ENCODE measurements at places on chromosomes 5 and 9. TPM values are rescaled to one million over a fixed set of nuclear protein-coding genes. Genes with fewer than 3 reads are reported as not detected.

HTR4 gene
- total RNA-seq = not detected

SELENOP gene
- 2.6 TPM for total RNA-seq

TLX3 gene
- not detected for total RNA-seq

DNA sequence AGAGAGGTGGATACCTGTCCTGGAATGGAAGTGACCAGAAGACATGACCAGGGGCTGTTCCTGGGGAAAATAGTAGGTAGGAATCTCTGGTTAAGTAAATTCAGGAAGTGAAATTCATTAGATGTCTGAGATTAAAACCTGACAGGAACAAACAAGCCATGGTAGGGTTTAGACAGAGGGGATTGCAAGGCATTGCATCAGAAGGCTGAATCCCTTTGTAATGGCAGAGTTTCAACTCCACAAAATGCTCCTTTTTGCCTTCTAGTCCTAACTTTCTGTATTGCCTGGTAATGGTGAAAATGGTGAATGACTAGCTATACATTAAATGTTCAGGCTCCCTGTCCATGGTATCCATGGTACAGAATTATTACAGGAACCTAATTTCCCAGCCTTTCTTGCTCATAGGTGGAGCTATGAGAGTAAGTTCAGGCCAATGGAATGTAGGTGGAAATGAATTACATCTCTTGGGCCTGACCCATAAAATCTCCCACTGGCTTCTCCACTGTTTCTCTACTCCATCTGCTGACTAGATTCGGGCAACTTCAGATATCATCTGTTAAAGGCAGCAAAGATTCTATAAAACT, 113.4 kb upstream of the CNTLN start:
- H3K4me1 ChIP-seq = no peaks in the 10 kb centered on the region
- no peak overlapping the region for H3K4me3 ChIP-seq
- H3K36me3 ChIP-seq = no peaks in the 10 kb centered on the region
- H3K27me3 ChIP-seq = no peaks in the 10 kb centered on the region

DNA sequence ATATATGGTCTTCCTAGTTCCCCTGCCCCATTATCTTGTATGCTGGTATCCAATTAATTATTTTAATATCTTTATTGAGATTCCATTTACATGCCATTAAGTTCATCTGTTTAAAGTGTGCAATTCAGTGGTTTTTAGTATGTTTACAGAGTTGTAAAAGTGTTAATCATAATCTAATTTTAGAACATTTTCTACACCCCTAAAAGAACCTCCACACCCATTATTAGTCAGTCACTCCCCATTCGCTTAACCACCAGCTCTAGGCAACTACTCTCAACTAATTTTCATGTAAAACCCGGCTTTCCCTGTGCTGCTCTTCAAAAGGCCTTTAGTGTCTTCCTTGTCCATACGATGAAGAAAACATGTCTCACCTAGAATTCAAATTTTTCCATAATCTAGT, 20.8 kb upstream of the CAVIN4 start:
- H3K4me1 ChIP-seq = no peaks in the 10 kb centered on the region
- H3K27me3 ChIP-seq = no peaks in the 10 kb centered on the region
- H3K4me3 ChIP-seq = no peak overlapping the region
- H3K36me3 ChIP-seq = no peaks in the 10 kb centered on the region
- DNase-seq = no peak

DNA sequence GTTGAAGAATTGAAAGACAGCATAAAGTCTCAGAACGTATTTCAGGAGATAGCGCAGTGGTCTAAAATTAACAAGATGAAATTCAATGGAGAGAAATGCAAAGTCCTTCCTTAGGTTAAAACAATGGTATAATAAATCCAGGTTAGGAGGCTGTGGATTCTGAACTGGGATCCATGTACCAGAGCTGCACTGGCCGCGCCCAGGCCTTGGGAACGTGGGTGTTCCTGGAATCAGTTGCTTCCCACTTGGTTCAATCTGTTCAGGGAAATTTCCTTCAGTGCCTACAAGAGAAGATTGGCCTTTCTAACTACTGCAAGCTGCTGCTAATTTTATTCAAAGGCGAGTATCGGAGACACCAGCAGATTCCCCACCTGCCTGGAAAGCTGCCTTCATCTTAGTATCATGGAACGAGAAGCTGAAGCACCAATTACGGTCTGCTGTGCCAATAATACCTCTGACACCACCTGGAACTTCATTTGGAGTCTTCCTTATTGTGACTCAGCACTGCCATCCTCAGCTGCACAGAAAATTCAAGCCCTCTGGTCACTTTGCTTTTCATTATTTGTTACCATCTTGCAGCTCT, 14.3 kb upstream of the CTNND2 start:
- H3K27me3 ChIP-seq = no peaks in the 10 kb centered on the region
- no peaks in the 10 kb centered on the region for H3K36me3 ChIP-seq
- H3K4me1 ChIP-seq = no peaks in the 10 kb centered on the region
- no peak overlapping the region for H3K27ac ChIP-seq

DNA sequence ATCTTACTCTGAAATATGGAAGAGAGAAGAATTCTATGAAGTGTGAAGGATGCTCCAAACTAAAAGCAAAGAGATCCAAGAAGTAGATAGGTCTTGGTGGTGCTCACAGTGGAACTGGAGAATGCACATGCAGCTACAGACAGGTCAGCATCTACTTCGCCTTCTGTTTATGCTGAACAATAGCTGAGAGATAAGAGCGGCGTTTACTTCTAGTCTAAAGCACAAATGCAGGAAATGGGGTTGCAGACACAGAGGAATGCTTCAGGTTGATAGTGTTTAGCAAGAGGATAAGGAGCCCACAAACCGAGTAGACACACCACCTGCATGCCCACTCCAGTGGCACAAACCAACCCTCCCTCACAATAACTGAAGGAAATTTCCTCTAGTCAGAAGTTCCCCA, 180.0 kb upstream of the RGMB start:
- no peak overlapping the region for H3K4me3 ChIP-seq
- no peaks in the 10 kb centered on the region for H3K36me3 ChIP-seq
- H3K27me3 ChIP-seq = no peaks in the 10 kb centered on the region
- H3K4me1 ChIP-seq = no peaks in the 10 kb centered on the region
- no peak overlapping the region for H3K27ac ChIP-seq
- DNase-seq = no peak

DNA sequence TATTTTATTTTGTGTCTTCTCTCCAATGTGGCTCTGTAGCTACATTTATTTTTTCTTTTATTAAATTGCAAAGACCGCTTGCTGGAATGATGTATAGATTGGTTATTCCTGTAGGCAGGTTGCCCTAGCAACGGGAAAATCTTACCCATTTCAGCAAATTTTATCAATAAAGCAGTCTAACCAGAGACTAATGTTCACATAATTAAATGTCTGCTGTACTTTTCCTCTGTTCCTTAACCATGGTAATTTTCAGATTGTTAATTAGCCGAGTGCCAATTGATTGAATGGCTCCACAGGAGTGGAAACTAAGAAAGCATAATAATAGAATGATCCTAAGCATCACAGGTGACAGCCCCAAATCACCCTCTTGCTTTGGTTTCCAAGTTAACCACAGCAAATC, 134.8 kb downstream of the BASP1 start:
- H3K4me3 ChIP-seq = no peak overlapping the region
- H3K27ac ChIP-seq = no peak overlapping the region
- no peaks in the 10 kb centered on the region for H3K36me3 ChIP-seq
- H3K4me1 ChIP-seq = no peaks in the 10 kb centered on the region
- no peaks in the 10 kb centered on the region for H3K27me3 ChIP-seq
- no peak for DNase-seq

DNA sequence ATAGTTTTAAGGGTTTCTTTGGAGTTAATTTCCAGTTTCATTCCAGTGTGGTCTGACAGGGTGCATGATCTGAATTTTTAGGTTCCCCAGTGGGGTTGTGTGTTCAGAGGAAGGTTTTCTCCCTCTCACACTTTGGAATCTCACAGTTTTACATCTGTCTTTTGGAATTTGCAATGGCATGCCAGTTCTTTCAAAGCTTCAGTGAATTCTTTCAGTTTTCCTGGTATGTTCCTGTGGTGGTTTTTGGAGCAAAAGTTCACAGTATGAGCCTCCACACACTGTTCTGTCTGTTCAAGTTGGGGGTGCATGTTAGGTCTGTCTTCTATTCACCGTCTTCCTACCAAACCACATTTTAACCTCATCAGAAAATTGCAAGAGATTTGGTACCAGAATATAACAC, 624.2 kb downstream of the KCTD16 start:
- no peak overlapping the region for H3K27ac ChIP-seq
- no peaks in the 10 kb centered on the region for H3K27me3 ChIP-seq
- no peaks in the 10 kb centered on the region for H3K36me3 ChIP-seq
- H3K4me1 ChIP-seq = no peaks in the 10 kb centered on the region

DNA sequence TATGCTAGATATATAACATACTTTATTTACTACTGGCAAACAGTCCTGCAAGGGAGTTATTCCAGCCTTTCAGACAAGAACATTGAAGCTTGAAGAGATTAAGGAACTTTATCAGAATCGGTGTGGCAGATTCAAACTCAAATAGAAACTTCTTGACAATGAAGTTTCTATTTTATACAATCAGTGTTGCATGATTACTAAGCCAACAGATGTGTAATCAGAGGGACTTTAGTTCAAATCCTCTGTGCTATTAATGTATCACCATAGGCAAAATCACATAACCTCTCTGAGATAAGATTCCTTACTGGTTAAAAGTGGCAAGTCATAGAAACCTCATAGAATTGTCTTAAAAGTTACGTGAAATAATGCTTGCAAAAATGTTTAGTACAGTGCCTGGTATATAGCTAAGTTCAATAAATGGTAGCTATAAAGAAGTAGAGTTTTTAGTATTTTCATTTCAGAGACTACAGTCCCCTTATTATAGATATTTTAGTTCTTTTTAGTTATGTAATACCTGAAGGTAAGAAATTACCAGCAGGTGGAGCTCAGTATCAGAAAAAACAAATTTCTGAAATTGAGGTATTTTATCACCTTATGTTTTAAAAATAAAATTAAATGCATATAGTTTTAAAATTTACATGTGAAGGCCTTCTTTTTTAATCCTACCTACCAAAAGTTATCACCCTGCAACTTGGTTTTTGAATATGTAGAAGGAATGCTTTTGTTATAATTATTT, 172.1 kb downstream of the FER start:
- H3K27ac ChIP-seq = no peak overlapping the region
- H3K27me3 ChIP-seq = no peaks in the 10 kb centered on the region
- no peak for DNase-seq
- H3K4me1 ChIP-seq = no peaks in the 10 kb centered on the region
- H3K36me3 ChIP-seq = no peaks in the 10 kb centered on the region
- no peak overlapping the region for H3K4me3 ChIP-seq

- H3K27me3 ChIP-seq = no peaks in the 10 kb centered on the region
- H3K4me3 ChIP-seq = no peak overlapping the region
Measured at GRCh38 chr9:102035929-102036328, 297.5 kb upstream of the GRIN3A start.

DNA sequence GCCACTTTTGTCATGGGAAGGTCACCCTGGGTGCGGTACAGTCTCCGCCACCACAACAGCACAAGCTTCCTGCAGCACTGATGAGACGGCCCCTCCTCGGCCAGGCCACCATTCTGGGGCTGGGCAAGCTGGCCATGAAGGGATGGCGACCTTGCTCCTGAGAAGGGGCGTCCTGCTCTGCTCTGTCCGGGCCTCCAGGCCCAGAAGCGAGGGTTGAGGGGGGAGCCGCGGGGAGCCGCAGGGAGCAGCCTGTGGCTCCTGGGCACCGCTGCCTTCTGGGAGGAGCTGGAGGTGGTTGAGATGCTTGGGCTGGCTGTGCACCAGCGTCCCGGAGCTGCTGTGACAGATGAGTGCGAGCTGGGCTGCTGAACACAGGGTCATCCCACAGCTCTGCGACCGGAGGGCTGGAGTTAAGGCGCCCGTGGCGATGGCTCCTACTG, 84.3 kb upstream of the RAPGEF1 start:
- H3K4me3 ChIP-seq = no peak overlapping the region
- DNase-seq = no peak
- no peak overlapping the region for H3K27ac ChIP-seq
